ENCODE measurements at places on chromosomes 12 and 14. TPM values are rescaled to one million over a fixed set of nuclear protein-coding genes. Genes with fewer than 3 reads are reported as not detected.

The WNT5B gene
- total RNA-seq = 28.5 TPM

The ZNF891 gene
- 0.94 TPM for total RNA-seq

The SMCO2 gene
- total RNA-seq = not detected

The TMEM30B gene
- 2.0 TPM for total RNA-seq

The SLCO1A2 gene
- total RNA-seq = not detected

The PROX2 gene
- not detected for total RNA-seq

The LMBR1L gene
- 61.0 TPM for total RNA-seq

The C12orf54 gene
- not detected for total RNA-seq
